ENCODE measurements at places on chromosomes 3 and 15. TPM values are rescaled to one million over a fixed set of nuclear protein-coding genes. Genes with fewer than 3 reads are reported as not detected.

- no peak for DNase-seq
Observed at GRCh38 chr3:191387441-191388077, 57.2 kb upstream of the UTS2B start.

GRCh38 chr3:65953301-65953812, 85.4 kb downstream of the MAGI1 start:
- peak; percentile 95 for DNase-seq

CHCHD6 gene
- 28.8 TPM for total RNA-seq

CDHR4 gene
- not detected for total RNA-seq

DNA sequence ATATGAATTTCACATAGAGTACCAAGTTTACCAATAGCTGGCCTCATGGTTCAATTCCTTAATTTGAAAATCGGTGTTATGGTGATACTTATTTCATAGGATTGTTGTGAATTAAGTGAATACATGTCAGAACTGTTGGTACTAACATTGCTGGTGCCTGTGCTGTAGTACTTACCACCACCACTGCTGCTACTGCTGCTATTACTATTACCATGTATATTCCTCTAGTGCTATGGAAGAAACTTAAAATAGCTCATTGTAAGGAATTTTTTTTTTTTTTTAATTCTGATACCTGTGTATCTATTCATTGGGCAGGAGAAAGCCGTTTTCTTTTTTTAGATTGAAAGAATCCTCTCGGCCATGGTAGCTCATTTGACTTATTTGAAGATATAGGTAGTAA, 3.6 kb downstream of the FYTTD1 start:
- DNase-seq: no peak

CCR8 gene
- not detected for total RNA-seq

P2RY13 gene
- total RNA-seq: not detected

GRCh38 chr3:63395960-63396359, 117.9 kb downstream of the SYNPR start:
- no peak for DNase-seq

- peak; percentile 34 for DNase-seq
Observed at GRCh38 chr15:32096916-32097617, 66.8 kb downstream of the CHRNA7 start.

GHSR gene
- not detected for total RNA-seq

SLC15A2 gene
- 5.2 TPM for total RNA-seq

- DNase-seq: no peak
Observed at GRCh38 chr3:30408105-30408557, 198.3 kb upstream of the TGFBR2 start.

CCDC80 gene
- 8.1 TPM for total RNA-seq

DNA sequence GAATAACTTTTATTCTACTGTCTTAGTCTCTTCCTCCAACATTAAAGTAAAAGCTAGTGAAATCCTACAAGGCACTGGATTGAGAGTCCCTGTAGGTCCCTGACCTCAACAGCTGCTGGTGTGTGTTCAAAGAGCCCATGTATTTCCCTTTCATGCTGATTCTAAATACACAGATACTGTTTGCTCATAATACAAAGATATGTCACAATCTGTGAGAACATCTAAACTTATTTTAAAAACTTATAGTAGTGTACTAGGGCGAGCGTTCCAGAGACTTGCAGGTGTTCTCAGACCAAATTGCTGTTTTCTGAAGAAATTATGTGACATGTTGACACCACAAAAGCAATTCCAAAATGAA, 145.9 kb upstream of the LIPC start:
- no peak for DNase-seq

DNA sequence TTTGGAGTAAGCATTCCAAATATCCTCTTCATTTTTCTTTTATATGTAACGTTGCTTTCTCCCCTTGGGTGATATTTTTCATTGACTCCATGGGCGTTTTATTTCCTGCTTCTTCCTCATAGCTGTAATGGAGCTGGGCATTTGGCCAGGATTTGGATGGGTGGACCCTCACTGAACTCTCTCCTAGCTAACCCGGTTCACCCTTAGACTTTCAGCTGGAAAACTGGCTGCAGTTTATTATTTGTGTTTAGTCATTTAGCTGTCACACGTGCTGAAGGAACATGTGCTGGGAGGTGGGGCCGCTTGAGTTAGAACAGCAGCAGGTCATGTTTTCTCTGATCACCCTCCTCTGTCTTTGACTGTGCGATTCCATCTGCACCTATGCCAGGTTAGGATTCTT, 407.6 kb downstream of the ZIC1 start:
- DNase-seq: no peak

IMPG2 gene
- not detected for total RNA-seq

GRCh38 chr3:55307622-55308021, 179.5 kb downstream of the WNT5A start:
- DNase-seq: no peak

PCNP gene
- total RNA-seq: 139 TPM

DNA sequence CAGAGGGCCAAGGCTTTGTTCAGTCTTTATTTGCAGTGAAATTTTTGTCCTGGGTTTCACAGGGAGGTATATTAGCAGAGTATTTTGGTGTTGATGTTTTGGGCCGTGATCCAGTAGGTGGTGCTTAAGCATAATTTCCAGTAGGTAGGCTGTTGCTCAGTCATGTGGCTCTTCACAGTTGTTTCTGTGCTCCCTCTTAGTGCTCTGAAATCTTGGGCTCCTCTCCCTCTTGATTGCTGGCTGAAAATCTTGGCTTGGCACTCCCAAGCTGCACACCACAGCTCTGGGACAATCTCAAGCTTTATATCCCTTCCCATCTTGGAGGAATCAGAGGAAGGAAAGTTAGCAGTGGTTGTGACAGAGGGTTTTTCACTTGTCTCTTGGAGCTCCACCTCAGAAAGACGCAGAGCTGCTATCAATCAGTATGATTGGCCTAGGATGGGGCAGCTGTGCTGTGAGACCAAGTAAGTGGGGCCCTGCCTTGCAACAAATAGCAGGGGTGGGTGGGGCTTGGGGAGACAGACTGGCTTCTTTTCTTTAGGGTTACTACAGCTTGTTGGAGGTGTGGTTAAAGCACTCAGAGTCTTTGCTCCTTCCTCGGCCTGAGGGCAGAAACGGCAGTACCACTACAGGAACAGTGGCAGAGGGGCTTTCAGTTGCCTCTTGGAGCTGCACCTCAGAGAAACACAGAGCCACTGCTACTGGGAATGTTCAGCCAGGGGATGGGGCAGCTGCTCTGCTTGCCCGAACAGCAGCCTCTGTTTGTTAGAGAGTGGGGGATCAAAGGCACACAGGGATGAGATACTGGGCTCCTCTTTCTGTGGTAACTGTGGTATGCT, 627.0 kb downstream of the SI start:
- peak; percentile 29 for DNase-seq

DNA sequence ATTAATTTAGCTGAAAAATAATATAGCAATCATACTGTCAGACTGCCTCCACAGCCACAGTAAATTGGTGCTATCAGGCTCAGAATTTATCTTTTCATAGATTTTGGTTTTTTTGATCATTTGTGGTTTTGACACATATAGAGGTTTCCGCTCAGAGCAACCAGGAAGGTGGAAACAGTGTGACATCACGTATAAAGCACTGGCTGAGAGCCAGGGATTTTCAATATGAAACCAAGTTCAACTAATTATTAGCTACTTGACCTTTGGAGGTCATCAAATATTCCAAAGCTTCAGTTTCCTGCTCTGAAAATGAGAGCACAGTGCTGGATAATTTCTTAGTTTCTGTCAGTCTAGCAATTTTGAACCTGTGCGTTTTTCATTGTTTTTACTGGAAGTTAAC, 433.8 kb upstream of the SUCLG2 start:
- DNase-seq: no peak

ITPKA gene
- 2.1 TPM for total RNA-seq

DNA sequence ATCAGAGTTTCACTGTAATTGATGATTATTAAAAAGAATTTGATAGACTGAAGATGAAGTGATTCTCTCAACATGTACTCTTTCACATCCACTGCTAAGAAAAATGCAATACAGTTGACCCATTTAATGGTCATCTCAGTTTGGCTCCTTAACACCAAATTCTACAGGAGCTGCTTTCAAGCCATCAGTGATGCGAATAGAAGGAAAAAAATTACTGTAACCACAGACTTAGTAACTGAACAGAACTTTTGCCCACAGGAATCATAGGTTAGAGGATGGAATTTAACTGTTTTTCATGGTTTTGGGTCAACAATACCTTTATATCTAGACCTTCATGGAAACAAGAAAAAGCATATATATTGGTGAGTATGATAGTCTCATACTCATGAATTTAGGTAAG, 633.5 kb downstream of the CADM2 start:
- DNase-seq: no peak

DNA sequence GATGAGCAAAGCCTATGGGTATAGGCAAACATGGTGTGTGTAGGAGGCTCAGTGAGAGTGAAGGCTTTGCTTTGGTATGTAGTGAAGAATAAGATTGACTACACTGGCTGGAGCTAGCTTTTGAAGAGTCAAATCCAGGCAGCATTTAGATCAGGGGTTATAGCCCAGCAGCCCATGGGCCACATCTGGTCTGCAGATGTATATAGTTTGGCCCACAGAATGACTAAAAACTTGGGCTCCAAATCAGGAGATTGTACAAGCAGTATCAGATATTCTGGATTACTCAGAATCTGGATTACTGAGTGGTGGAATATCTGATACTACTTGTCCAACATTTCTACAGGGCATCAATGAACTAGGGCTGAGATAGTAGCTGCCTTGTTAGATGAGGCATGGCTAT, 92.9 kb upstream of the FGF7 start:
- no peak for DNase-seq

FBXL22 gene
- not detected for total RNA-seq

- DNase-seq: no peak
Observed at GRCh38 chr3:10374311-10374710, 53.4 kb upstream of the SEC13 start.

DNA sequence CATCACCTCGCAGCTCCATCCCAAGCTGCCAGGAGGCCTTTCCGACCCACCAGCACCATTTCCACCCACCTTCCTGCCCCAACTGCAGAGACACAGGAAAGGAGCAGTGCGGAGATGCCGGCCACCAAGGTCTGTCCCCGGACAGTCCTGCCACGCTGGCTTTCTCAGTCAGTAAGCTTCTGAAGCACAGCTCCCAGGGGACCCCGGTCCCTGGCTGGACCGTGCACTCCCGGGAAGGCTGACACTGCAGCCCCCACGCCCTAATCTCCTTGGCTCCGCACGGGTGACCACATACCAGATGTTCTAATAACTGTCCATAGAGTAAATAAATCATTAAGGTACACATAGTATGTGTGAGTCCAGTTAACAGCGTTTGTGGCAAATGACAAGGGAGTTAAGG, 73.5 kb downstream of the VGLL4 start:
- DNase-seq: no peak

RETNLB gene
- total RNA-seq: not detected

- DNase-seq: peak; percentile 81
Observed at GRCh38 chr15:76185716-76186115, 125.6 kb downstream of the ETFA start.

DIPK2A gene
- 38.5 TPM for total RNA-seq

DNA sequence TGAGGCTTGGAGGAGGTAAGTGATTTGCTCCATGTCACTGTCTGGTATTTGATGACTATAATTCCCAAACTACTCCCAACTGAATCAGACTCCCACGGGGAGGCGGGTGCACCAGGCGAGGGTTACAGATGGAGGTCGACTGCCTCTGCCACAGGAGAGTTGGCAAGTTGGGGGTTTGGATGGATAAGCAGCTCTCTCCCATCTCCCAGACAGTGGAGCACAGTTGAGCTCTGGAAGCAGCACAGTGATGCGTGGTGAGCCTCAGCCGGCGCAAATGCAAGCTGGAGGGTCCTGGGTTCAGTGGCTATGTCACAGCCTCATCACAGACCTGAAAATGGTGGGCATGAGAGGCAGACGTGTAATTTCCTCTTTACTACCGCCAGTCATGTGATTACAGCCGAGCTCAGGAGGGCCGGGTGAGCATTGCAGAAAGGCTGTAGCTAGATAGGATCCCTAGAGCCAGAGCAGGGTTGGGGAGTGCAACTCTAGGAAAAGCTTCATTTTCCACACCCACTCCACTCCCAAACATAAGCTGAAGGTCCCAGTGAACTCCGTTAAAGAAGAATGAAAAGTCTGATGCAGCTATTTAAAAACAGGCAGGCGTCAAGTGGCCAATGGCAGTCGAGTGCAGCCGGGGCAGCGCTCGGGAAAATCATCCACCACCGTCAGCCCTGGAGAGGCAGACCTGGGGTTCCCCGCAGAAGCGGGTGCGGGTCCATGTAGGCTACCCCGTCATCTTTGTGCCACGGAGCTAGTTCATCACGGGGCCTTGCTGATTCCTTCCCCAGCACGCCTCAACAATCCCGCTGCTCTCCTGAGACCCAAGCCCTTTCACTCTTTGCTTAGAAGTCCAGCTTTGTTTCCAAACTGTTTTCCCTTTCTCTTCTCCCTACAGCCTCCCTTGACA, 33.3 kb upstream of the VPS8 start:
- DNase-seq: no peak

ALPK3 gene
- 29.7 TPM for total RNA-seq
